ENCODE measurements at places on chromosomes 16 and 17.

DNA sequence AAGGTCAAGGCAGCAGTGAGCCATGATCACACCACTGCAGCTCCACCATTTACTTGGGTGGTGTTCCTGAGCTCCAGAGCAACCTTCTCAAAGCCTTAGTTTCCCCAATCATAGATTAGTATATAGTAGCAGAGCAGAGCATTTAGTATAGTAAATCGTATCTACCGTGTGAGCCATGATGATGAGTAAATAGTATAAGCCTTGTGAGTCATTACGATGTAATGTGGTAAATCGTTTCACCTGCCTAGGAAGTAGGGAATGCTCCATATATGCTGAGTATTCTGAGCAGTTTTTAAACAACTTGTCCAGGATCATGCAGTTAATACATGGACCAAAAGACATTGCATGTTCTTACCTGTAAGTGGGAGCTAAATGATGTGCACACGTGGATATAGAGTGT lies 66.4 kb downstream of the SCNN1B start:
- DNase-seq = no peak

DNA sequence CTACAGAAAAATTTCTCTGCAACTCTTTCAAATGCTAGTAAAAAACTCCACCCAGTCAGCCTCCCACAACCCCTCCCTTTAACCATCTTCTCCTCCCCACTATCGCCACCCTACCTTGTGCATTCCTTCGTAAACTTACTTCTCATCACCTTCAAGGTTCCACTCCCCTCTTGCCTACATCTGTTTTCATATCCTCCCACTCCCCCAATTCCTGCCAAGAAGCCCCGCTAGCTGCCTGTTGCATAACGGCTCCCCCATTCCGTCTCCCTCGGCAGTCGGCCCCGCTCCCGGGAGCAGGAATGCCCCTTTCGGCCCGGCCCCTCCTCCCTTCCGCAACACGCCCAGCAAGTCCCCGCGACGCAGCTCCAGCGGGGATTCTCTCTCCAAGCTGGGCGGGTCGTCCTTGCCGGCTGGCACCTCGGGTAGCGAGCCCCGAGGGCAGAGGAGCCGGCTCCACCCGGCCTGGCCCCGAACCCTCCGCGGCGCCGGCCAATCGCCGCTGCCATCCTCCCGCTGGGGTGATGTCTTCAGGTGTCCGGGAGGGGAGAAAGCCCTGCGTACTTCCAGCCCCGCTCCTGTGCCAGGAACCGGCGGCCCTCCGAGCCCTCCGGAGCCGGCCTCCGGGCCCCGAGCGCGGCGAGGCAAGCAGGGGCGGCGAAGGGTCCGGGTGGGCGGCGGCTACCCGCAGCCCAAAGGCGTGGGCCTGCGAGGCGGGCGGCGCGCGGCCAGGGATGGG lies 1.5 kb downstream of the PHLPP2 start:
- no peak for DNase-seq

DNA sequence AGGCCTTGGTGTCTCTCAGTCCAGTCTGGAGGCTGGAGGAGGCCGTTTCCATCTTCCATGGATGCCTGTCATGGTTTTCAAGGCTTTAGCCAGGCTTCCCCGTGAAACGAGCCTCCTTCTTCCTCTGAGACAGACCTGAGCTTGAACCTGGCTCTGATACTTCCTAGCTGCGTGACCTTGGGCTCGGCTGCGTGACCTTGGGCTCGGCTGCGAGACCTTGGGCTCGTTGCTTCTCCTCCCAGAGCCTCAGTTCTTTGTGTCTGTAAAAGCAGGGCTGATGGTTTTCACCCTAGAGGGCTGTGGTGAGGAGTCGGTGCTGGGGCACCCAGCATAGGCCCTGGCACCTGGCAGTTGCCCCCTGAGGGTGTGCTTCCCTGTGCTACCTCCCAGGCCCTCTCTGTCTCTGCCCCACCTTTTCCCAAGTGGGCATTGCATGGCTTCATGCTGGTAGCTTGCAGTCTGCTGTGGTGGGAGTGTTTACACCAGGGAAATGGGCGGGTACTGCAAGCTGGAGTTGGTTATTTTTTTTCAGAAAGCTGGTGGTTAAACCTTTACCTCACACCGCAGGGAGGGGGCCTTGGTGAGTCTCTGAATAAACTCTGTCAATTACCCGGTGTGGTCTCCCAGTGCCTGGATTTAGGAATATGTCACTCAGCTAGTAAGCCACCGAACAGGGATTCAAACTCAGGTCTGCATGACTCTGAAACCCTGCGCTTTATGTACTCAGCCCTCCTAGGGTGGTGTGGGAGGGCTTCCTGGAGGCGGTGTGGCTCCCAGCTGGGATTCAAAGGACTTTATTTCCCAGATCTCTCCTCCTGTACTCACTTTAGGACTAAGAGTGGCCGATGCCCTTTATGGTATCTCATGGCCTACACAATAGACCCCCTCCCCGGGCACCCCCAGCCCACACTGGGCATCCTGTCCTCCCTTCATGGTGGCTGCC lies 129.0 kb upstream of the CIBAR2 start:
- no peak for DNase-seq

DNA sequence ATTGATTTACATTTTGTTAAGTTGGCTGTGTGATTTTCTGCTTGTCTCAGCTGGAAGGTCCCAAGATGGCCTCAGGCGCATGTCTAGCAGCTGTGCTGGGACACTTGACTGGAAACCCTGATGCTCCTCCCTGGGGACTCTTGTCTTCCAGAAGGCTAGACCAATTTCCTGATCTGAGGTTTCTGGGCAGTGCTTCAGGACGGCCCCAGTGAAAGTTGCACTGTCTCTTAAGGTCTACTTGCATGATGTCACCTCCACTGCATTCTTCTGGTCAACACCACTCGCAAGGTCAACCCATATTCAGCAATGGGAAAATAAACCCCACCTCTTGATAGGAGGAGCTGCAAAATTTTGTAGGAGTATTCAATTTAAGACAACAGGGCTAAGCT lies 116.0 kb downstream of the SALL1 start:
- DNase-seq = no peak

- no peak for DNase-seq
These were observed 601 bp downstream of the SPNS1 start for GRCh38 chr16:28975158-28975599.

DNA sequence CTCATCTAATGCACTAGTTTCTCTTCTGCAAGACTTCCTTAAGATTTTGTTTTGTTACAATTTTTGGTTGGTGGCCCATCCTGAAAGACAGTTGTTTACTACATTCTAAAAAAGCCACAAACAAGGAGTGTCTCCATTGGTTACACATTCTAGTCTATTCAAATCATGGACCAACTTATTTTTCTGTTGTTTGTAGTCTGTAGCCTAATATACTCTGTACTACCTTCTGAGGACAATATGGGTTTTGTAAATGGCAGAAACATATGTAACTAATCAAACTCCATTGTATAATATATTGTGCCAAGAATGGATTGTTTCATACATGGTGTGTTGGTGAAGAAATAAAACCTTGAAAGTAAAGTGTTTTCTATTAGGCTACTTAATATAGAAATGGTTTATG lies 79.5 kb upstream of the DHX40 start:
- DNase-seq = no peak

DNA sequence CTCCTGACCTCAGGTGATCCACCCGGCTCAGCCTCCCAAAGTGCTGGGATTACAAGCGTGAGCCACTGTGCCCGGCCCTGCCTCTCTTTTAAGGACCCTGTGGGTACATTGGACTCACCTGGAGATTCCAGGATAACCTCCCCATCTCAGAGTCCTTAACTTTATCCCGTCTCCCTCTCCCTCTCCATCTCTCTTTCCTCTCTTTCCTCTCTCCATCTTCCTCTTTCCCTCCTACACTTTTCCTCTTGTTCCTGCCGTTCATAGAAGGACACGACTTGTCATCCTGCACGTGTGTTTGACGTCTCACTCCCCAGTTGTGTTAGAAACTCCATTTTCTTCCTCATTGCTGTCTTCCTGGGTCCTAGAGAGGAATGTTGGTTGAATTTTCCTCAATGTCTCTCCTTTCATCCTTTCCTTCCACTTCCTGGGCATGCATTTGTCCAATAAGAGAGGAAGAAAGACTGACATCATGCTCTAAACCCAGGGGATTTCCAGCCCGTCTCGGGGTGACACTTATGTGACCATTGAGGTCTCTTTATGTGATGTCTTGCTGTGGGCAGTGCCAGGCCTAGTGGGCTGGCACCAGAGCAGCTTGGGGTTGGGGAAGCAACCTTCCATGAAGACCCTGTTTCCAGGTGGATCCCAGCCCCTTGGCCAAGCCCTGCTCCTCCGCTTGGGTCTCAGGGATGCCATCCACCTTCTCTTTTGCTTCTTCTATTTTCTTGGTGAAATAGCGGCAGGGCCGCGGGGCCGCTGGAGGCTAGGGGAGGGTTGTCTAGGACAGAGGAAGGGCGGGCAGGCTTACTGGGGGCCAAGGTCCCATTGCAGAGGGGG lies 39.8 kb upstream of the IRF8 start:
- no peak for DNase-seq

Data from globus pallidus (tissue), 1 donor.